ENCODE measurements at places on chromosomes 12 and 14.
A peak's percentile ranks its signal among the peaks of the same experiment; 100 is the strongest.

- no peak for DNase-seq
Observed at GRCh38 chr14:74510959-74511409, 17.4 kb downstream of the ISCA2 start.

GRCh38 chr12:3218228-3219171 lies 141.3 kb downstream of the TSPAN9 start:
- peak; percentile 67 for DNase-seq

DNA sequence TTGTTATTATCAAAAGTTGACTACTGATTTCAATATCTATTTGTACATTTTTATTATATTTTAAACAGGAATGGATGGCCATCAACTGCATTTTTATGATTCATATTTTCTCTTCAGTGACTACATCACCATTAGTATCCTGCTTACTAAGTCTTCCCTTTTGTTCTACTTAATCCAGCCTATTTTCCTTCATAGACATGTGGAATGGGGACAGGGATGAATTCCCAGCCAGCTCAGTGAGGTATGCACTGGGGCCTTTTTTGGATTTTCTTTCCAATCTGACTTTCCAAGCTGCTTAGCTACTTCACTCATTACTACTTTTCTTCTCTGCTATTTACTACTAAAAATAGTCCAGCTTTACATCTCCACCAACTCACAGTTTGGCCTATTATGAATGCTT lies 38.4 kb downstream of the AKAP6 start:
- no peak for DNase-seq

- no peak for DNase-seq
Observed at GRCh38 chr12:98420461-98420860, 94.9 kb upstream of the TMPO start.

All from glutamatergic neuron (in vitro differentiated cells).